SJSA1 (cell line): ENCODE measurements at places on chromosomes 4 and X. TPM values are rescaled to one million over a fixed set of nuclear protein-coding genes. Genes with fewer than 3 reads are reported as not detected.
A peak's percentile ranks its signal among the peaks of the same experiment; 100 is the strongest.

The HTATSF1 gene
- total RNA-seq = 88.3 and 90.4 TPM in 2 replicates

DNA sequence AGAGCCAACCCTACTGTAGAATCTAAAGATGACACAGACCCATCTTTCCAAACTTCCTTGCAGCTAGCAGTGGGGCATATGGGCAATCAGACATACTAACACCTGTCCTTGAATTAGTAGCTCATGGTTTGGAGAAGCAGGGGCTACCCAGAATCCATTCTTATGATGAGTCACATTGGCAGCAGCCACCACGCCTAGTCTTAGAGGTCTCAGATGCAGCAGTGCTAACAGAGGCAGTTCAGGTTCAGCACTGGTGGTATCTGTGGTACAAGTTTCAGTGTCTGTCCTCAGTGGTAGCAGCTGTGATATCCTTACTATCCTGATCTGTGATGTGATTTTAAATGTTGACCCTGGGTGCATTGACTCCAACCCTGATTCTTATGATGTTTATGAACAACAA lies 68.1 kb downstream of the FRMPD4 start:
- no peak overlapping the region for H3K27ac ChIP-seq
- peaks cover 17% of the 10 kb centered on the region for H3K4me1 ChIP-seq
- no peak overlapping the region for H3K4me3 ChIP-seq
- H3K27me3 ChIP-seq = no peaks in the 10 kb centered on the region
- H3K36me3 ChIP-seq = no peaks in the 10 kb centered on the region

DNA sequence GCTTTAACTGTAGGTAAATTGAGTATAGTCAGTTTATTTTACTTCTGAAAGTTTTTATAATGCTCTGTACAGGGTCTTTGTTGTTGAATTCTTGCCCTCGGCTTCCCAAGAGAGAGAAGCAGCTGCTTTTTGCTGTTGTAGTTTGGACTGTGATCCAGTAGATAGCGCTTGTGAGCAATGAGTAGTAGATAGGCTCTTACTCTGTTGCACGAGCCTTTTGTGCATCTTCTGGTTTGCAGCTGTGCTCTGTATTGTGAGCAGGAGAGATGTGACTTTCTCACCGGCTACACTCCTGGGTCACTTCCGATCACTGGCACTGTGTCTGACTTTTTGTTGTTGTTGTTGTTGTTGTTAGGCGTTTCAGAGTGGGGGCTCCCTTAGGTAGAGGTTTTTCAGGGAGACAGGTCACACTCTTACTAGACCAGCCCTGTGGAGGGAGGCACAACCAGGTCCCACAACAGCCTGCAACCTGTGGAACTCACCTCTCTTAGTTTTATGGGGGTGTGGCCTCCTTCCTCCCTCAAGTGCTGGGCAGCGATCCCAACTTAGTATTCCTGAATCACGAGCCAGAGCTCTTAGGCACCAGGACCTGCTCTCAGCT lies 822.1 kb upstream of the GALNTL6 start:
- no peak overlapping the region for H3K4me3 ChIP-seq
- no peaks in the 10 kb centered on the region for H3K4me1 ChIP-seq
- no peak for DNase-seq
- H3K36me3 ChIP-seq = no peaks in the 10 kb centered on the region
- no peaks in the 10 kb centered on the region for H3K27me3 ChIP-seq

GRCh38 chr4:128155874-128156456 lies 94.9 kb downstream of the LARP1B start:
- H3K4me3 ChIP-seq = no peak overlapping the region
- no peaks in the 10 kb centered on the region for H3K36me3 ChIP-seq
- peaks cover 18% of the 10 kb centered on the region for H3K4me1 ChIP-seq
- no peaks in the 10 kb centered on the region for H3K27me3 ChIP-seq
- no peak overlapping the region for H3K27ac ChIP-seq

DNA sequence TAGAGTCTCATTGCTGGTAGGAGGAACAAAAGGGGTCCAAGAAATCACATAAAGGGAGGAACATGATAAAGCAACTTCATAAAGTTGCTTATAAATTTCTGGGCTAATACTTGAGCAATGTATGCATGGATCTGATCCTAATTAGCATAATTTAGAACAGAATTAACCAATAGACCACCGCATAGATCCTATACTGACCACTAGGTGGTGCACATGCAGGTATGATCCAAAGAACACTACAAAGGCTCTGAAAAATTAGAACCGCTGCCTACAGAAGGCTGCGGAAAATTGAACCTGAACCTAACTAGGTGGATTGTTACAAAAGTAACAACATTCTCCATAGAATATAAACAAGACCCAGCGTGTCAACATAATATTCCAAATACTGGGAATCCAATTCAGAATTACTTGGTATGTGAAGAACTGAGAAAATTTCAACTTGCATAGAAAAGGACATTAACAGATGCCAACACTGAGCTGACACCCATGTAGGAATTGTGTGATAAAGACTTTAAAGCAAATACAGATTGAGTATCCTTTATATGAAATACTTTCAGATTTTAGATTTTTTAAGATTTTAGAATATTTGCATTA lies 23.3 kb downstream of the BRCC3 start:
- H3K27me3 ChIP-seq = no peaks in the 10 kb centered on the region
- no peak overlapping the region for H3K27ac ChIP-seq
- H3K36me3 ChIP-seq = peaks cover 9% of the 10 kb centered on the region; the same call in 1 of the 2 replicates
- no peak for DNase-seq
- H3K4me1 ChIP-seq = no peaks in the 10 kb centered on the region

DNA sequence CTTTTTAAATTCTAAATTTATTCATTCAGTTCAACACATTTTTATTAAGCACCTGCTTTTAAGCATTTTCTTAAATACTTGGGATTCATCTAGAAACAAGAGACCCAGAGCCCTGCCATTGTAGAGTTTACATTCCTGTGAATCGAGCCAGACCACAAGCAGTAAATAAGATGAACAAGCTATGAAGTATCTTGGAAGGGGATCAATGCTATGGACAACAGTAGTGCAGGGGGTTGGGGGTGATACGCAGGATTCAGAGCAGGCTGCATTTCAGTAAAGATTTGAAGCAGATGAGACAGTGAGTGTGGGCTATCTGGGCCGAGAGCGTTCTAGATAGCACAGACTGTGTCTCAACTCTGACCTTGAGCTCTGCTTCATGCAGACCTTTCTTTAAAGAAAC lies 35.1 kb downstream of the CLDN22 start:
- peaks cover 95% of the 10 kb centered on the region for H3K36me3 ChIP-seq
- DNase-seq = no peak
- H3K27me3 ChIP-seq = no peaks in the 10 kb centered on the region
- H3K4me1 ChIP-seq = no peaks in the 10 kb centered on the region
- H3K4me3 ChIP-seq = no peak overlapping the region

The AKAP14 gene
- not detected in 2 replicates for total RNA-seq

DNA sequence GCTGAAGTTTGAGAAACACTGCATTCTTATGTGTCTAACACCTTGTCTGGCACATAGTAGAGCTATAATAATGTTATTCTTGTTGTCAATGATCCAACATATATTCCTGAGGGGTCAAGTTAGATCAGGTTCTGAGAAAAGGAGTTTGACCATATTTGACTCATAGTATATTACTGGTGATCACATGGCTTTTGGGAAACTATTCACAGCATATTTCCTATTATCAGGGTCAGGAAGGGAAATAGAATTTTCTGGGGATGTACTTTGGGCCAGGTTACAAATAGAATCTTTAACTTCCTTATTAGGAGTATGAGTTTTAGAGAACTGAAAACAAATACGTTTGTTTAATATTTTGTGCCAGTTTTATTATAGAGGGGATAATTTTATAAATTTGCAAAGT lies 11.6 kb downstream of the IL15 start:
- no peak for DNase-seq
- H3K4me1 ChIP-seq = peaks cover 66% of the 10 kb centered on the region
- no peaks in the 10 kb centered on the region; the same call in 1 of the 2 replicates for H3K36me3 ChIP-seq
- H3K4me3 ChIP-seq = no peak overlapping the region
- no peak overlapping the region for H3K27ac ChIP-seq
- no peaks in the 10 kb centered on the region for H3K27me3 ChIP-seq

DNA sequence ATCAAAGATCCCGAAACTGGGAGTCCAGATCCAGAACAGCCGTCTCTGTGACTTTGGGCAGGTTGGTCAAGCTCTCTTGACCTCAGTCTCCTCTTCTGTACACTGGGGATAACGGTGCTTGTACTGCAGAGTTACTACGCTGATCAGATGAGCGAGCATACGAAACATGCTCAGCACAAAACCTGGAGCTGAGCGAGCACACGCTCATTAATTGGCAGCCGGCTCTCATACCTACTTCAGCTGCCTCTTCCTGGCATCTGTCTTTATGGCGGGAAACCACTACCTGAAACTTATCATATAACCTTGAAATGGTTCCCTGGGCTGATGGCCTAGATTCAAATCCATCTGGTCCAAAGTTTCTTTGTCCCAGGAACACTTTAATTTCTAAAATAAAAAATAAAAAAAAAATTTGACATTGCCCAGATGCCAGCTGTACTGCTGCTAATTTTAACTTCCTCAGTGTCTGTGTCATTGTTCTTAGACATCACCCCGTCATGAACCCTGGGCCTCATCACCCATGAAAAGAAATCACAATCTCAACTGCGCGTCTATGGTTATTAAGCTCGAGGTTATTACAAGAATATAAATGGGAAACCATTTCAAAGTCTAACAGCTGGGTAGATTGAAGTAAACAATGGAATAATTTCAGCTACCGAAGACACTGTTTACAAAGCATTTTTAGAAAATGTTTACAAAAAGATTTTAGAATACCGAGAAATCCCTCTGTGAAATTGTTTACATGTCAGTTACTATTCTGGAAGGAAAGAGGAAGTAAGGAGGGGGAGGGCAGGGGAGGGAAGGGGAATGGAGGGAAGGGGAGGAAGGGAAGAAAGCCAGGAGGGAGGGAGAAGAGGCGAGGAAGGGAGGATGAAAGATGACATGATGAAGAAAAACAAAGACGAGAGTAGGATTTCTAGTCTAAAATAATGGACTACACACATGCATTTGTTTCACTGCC lies 49.0 kb downstream of the CRMP1 start:
- no peak for DNase-seq
- H3K27ac ChIP-seq = no peak overlapping the region
- H3K36me3 ChIP-seq = no peaks in the 10 kb centered on the region
- H3K4me1 ChIP-seq = no peaks in the 10 kb centered on the region
- H3K4me3 ChIP-seq = no peak overlapping the region
- H3K27me3 ChIP-seq = no peaks in the 10 kb centered on the region

DNA sequence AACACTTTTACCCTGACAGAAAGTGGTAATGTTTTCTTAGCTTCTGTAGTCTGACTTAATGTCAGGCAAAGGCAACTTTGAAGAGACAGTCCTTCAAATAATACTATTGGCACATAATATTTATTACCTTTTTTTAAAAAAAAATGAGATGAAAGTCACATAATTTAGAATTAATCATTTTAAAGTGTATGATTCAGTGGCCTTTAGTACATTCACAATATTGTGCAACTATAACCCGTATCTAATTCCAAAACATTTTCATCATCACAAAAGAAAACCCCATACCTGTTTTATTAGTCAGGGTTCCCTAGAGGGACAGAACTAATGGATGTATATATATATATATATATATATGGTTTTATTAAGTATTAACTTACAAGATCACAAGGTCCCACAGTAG lies 94.8 kb upstream of the TEX13A start:
- H3K4me1 ChIP-seq = no peaks in the 10 kb centered on the region
- no peaks in the 10 kb centered on the region for H3K27me3 ChIP-seq
- H3K4me3 ChIP-seq = no peak overlapping the region
- DNase-seq = no peak

DNA sequence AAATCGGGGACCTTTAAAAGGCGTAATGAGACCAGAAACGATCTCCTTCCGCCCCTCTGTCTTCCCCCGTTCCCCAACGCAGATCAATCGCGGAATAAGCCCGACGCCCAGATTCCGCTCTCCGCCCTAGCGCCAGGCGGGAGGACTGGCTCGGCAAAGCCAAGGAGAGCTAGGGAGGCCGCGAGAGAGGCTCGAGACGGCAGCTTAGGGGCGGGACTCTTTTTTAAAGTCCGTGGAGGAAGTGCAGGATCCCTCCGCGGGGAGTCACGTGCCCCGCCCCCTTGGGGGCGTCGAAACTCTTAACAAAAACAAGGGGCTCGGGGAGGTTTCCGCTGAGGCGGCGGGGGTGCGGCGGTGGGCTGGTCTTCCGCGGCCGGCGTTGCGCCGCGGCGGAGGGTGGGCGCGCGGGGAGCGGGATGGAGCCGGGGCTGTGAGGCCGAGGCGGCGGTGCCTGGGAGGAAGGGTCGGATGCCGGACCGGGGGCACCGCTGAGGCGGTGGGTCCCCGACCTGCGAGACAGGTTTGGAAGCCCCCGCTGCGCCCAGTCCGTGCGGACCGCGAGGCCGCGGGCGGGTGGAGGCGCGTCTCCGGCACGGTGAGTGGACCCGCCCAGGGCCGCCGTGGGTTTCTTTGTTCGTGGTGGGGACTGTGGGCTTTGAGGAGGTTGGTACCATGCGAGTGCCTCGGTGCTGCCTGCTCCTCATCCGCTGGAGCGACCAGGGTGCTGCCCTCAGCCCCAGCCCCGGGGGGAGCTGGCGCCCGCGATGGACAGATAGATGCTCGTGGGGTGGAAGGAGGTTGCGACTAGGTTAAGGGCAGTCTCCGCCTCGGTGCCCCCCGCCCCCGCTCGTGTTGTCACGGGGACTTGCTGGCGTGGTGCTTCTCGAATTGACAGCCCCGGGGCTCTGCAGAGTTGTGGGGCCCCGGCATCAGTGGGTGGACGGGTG lies at the start of gene CCNG2:
TSS of gene CCNG2 (plus strand) at position 296 of the 947 bp plus-strand sequence. CDS start 1,326 bp downstream, outside the sequence.
- peak within 1 kb of the TSS; percentile 77 for H3K4me3 ChIP-seq
- peak within 1 kb of the TSS; percentile 69 for H3K27ac ChIP-seq
- H3K36me3 ChIP-seq = peaks cover 14% of the 10 kb centered on the region
- H3K4me1 ChIP-seq = peaks cover 24% of the 10 kb centered on the region
- peak; percentile 74 for DNase-seq

GRCh38 chr4:124757126-124757525 lies 44.6 kb upstream of the ANKRD50 start:
- H3K27ac ChIP-seq = no peak overlapping the region
- H3K27me3 ChIP-seq = no peaks in the 10 kb centered on the region
- no peak for DNase-seq

The RAI2 gene
- 0.13 TPM in 1 of 2 replicates, not detected in the other for total RNA-seq

DNA sequence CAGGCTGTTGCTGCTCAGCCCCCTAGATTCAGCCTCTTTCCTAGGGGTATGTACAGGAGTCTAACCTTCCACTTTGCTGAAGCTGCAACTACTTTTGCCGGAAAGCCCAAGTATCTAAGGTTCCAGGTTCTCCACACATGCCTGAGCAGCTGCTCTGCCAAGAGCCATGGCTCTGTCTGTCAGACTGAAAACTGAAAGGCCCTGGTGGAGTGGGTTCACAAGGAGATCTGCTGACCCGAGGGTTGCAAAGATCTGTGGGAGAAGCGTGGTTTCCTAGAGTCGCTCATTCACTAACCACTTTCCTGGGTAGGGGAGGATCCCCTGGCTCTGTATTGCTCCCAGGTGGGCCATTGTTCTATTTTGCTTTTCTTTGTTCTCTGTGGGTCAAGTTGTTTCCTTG lies 6.0 kb upstream of the PNMA6F start:
- H3K27me3 ChIP-seq = no peaks in the 10 kb centered on the region; the same call in 1 of the 2 replicates
- H3K4me1 ChIP-seq = no peaks in the 10 kb centered on the region
- no peaks in the 10 kb centered on the region for H3K36me3 ChIP-seq
- H3K4me3 ChIP-seq = no peak overlapping the region
- DNase-seq = no peak
